ENCODE measurements at places on chromosomes 4 and X.

DNA sequence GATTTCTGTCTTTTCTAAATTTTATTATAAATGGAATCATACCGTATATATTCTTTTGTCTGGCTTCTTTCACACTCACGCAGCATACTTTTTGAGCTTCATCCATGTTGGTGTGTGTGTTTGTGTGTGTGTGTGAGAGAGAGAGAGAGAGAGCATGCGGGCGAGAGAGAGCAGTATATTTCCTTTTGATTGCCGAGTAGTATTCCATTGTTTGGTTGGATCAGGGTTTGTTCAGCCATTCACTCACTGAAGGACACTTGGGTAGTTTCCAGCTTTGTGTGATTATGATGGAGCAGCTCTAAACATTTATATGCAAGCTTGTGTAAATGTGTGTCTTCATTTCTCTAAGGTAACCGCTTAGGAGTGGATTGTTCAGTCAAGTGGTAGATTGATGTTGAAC is 3.1 kb upstream of the L1CAM start:
- no peak for DNase-seq

DNA sequence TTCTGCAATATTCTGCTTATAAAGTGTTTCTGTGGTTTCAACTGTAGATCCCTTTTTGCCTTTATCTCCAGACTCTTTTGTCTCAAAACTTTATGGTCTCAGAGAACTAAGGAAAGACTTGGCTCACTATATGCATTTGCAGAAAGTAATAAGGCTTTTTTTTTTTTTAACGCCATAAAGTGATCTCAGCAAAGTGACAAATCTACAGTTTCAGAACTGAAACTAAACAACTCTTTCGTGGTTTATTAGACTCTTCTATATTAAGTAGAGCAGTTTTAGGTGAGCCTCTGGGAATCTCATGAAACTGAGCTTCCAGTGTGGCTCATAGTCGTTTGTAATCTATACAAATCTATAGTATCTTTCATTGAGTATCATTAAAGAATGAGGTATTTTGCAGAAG is 15.3 kb downstream of the ATP7A start:
- no peak for DNase-seq

- DNase-seq = no peak
Observed at GRCh38 chrX:153974726-153975286, 2.3 kb downstream of the TMEM187 start.

DNA sequence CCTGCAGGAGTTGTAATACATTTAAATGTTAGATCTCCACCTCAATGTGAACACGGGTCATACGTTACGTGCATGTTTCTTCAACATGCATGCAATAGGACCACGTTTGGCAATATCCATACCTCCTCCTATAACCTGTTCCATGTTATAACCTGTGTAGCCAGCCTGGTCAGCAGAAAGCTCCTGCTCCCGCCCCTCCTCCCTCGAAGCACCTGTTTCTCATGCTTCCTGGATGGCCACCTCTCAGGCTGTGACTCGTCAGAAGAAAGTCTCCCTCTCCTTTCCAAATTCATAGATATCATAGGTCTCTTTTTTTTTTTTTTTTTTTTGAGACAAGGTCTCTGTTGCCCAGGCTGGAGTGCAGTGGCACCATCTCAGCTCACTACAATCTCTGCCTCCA is 96.5 kb downstream of the HMX1 start:
- no peak for DNase-seq

- no peak for DNase-seq
Observed at GRCh38 chr4:89765966-89766365, 71.0 kb downstream of the SNCA start.

DNA sequence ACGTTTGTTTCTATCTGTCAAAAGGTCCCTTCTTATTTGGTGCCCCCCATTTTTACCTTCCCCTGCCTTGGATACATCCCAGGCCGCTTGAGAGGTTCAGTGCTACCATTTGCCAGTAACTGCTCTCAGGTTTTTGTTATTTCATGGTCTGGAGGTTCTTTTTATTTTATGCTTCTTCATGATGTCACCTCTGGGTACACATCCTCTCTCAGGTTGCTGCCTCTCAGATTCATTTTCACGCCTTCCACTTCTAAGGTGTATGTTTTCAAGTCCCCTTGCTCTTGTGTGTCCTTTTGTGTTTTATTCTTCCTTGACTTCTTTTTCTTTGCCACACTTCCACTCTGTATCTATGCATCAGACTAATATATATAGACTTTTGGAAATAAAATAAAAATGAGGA is 640.1 kb upstream of the AADAT start:
- no peak for DNase-seq

DNA sequence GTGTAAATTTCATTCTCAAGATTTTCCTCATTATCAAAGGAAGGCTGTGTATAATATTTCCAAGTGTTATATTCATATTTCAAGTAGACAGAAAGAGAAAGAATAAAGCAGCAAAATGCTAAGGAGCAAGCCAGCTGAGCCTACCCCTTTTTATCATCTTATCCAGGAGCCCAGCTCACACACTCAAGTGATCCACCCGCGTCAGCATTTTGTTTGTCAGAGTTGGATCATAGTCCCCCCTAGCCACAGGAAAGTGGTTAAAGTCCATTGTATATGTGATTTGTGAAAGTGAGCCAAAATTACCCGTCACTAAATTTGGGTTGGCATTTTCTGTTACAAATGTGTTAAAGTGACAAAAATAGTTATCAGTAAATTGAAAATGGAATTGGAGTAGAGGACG is 289.3 kb upstream of the CTSO start:
- DNase-seq = no peak

- DNase-seq = no peak
Observed at GRCh38 chr4:100289946-100290345, 99.7 kb upstream of the DDIT4L start.

- DNase-seq = no peak
Observed at GRCh38 chr4:151673908-151674520, 86.8 kb downstream of the GATB start.

GRCh38 chr4:124343661-124344171 is 368.8 kb downstream of the ANKRD50 start:
- no peak for DNase-seq

- no peak for DNase-seq
Observed at GRCh38 chr4:73662709-73663546, 42.7 kb upstream of the RASSF6 start.

DNA sequence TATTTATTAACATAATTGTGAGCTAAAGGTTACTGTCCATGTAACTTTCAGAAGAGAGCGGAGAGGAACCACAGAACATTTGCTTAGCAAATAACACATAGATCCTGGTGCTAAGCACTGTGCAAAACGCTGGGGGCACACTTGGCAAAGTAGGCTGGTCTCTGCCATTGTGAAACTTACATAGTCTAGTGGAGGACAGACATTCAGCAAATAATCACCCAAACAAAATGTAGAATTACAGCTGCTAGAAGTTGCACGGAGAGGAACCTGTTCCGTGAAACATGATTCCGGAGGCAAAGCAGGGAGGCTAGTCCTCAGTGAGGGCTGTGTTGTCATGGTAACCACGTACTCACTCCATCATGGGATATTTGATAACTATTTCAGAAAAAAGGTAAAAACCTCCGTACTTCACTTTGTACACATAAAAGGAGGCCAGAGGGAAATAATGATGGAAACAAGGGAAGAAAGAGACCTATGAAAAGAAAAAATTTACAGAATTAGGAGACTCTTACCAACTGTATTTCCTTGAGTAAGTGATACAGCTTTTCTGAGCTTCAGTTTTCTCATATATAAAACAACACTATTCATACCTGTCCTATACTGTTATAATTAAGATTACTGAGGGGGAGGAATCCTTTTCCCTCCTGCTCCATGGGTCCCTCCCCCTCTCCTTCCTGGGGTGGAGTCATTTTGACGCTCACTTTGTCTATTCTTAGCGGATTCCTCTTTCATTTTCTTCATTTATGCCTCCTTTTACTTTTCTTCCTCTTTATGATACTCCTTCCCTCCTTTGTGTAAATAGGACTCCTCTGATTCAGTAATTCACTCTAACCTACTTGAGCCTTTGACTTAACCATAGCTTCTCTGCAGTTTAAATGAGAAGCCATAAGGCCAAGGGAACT is 825 bp upstream of the RASGEF1B start:
- DNase-seq = peak; percentile 82

GRCh38 chr4:7206385-7206784 is 14.0 kb downstream of the SORCS2 start:
- DNase-seq = no peak

DNA sequence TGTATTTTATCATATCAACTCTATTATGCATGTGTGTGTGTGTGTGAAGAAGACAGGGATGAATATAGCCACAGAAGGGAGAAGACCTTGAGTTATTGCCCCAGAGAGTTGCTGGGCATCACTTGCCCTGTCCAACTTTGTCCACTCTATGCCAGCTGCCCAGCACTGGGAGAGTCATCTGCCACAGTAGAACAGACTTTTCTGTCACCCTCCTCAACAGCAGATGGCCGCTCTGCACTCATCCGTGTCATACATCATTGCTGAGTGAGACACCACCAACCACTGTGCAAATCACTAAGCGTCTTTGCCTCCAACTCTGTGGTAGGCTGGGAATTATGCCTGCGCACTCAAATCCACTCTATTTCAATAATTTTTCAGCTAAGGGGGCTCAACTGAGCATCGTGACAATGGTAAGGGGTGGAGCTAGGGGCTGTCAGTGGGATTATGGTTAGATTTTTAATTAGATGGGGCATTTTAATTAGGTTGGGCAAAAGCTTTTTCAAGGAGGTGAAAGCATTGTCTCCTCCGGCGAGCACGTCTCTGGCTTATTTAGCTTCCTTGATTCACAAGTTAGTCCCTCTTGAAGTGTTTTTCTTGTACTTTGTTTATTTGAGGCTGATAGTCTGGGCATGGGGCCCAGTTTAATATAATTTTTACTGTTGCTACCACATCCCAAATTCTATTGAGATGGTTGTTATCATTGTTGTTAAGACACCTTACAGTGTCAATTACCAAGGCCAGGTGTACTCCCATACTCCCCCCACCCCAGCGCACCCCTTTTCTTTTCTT is 100.1 kb upstream of the KLF3 start:
- DNase-seq = no peak

DNA sequence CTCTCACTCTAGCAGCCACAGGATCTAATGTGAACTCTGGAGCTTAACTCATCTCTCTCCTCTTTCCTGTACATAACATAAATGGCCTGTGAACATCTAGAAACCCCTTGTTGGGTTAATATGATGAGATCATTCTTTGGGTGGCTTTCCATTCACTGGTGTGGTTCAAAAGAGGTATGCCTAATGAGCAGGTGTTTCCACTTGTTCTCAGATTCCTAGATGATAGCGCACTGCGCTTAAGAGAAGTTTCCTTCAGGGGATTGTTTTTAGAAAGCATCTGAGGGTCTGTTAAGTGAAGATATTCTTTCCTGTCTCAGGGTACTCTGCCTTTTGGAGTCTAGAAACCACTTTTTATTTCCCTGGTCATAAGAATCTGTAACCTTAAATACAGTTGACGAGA is 32.5 kb downstream of the FRMPD4 start:
- no peak for DNase-seq

DNA sequence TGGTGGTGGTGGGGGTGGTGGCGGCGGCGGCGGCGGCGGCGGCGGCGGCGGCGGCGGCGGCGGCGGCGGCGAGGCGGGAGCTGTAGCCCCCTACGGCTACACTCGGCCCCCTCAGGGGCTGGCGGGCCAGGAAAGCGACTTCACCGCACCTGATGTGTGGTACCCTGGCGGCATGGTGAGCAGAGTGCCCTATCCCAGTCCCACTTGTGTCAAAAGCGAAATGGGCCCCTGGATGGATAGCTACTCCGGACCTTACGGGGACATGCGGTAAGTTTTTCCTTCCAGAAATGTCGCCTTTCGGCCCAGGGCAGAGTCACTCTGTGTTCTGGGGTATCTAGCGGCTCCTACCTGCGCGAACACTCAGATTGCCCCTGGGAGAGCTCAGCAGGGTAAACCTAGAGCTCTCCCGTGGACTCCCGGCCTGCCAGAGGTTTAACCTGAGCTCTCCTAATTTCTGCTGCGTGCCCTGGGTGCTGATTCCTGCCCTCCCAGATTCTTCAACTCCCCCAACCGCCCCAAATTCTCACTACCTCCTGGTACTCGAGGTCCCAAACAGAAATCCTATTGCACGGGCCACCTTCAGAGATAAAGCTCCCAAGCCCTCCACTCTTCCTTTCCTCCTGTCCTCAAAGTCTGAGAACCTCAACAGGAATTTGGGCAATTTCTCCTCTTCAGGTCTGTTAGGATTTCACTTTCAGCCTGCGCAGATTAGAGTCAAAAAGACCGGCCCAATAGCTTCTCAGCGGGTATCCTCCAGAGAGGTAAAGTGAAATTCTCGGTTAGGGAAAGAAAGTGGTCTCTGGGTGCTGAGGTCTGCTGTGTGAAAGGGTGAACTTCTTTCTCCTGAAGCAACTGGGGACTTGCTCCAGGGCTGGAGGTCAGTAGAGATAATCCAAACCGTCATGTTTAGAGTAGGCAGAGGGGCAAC is 2.9 kb downstream of the AR start:
- DNase-seq = no peak

GRCh38 chr4:74366367-74366911 is 1.5 kb downstream of the EREG start:
- DNase-seq = no peak

DNA sequence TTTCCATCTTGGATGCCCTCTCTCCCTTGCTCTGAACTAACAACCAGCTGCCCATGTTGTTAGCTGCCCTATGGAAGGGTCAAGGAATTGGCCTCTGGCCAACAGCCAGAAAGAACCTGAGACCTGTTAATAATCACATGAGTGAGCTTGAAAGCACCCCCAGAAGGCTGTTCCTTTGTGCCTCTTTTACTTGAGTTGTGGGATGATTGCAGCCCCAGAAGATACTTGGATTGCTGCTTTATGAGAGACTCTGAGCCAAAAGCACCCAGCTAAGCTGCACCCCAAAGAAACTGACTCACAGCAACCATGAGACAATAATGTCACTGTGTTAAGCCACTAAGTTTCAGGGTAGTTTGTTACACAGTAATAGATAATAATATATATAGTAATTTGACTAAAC is 73.3 kb downstream of the FRYL start:
- DNase-seq = no peak

DNA sequence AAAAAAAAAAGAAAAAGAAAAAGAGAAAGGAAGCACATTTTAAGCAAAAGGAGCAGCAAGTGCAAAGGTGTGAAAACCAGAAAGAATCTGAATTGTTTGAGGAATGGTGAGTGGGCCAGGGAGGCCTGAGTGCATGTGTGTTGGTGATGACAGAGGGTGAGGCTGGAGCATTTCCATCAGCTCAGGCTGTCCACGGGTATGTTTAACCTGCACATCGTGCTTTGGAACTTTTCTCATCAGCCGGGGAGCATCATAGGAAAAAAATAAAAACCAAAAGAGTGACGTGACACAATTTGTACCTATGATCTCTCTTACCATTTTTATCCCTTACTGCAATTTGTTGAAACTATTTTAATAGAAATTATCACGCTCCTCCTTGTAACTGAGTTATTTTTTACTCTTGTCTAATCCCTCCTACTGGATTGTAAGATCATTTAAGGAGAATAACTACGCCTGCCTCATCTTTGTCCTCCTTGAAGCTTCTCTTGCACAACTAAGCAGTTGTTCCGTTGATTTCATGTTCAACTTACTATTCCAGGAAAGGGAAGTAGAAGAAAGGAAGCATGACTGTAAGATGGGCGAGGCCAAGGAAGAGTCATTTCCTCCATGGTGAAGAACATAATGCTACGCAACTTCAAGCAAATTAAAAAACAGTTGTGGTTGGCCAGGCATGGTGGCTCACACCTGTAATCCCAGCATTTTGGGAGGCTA is 7.0 kb downstream of the PALLD start:
- DNase-seq = peak; percentile 60

GRCh38 chrX:150358651-150359050 is 4.5 kb upstream of the MAMLD1 start:
- no peak for DNase-seq

Data from CD4-positive, alpha-beta T cell treated with Interleukin-15 for 1 hour (primary cell).